Right lung (tissue), 10 donors: ENCODE measurements at places on chromosomes 12 and 14. TPM values are rescaled to one million over a fixed set of nuclear protein-coding genes. Genes with fewer than 3 reads are reported as not detected.

SLC17A8 gene
- polyA plus RNA-seq = 4.6 TPM

DNA sequence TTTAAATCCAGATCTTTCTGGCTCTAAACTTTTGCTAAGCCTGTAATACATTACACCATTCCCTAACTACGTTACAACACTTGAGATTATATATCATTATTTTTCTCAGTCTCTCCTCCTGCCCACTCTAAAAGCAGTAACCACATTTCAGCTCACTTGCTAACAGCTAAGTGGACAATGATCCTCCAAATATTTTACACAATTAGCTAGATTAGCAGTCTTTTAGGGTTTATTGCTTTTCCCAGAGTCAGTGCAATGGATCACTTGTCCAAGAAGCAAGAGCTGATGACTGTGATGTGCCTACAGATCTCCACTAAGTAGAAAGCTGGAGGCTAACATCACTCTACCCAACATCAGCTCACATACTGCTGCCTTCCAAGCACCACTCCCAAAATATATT is 17.6 kb downstream of the CPNE8 start:
- DNase-seq = no peak

- no peak for DNase-seq
Observed at GRCh38 chr14:88129306-88130056, 124.5 kb downstream of the GPR65 start.

- DNase-seq = no peak
Observed at GRCh38 chr12:15336768-15337553, 14.7 kb downstream of the PTPRO start.

KCNC2 gene
- 0.20 TPM for polyA plus RNA-seq

- DNase-seq = no peak
Observed at GRCh38 chr12:51911788-51912711, 4.7 kb downstream of the ACVRL1 start.
